ENCODE measurements at places on chromosomes 13 and 19.

- peak; percentile 51 for DNase-seq
- H3K4me3 ChIP-seq: no peak overlapping the region
- no peak overlapping the region for H3K27ac ChIP-seq
- peaks cover 55% of the 10 kb centered on the region for H3K36me3 ChIP-seq
- peaks cover 7% of the 10 kb centered on the region for H3K4me1 ChIP-seq
- H3K27me3 ChIP-seq: no peaks in the 10 kb centered on the region
Measured at GRCh38 chr13:29527511-29527910, 68.0 kb downstream of the SLC7A1 start.

DNA sequence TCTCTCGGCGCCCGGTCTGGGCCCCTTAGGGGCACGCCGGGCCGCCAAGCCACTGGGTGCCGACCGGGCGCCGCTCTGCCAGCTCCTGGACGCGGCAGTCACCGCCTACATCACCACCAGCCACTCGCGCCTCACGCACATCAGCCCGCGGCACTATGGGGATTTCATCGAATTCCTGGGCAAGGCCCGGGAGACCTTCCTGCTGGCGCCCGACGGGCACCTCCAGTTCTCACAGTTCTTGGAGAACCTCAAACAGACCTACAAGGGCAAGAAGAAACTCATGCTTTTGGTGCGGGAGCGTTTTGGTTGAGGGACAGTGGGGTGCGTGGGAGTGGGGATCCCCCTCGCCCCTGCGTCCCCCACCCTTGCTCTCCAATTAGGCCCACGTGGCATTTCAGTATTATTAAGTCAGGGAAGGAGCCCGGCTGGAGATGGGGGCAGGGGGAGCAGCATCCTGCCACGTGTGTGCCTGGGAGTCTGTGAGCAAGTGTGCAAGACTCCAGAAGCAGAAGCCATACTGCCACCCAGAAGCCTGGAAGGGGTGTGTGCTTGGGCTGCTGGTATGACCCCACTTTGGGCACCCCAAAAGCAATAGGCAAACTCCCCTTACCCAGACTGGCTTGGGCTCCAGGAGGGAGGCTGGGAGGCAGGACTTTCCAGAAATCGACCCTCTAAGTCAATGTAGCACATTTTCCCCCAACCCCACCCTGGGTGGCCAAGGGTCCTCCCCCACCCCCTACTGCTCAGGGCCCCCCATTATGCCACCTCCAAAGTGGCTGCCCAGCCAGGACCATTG lies 35.7 kb downstream of the ZSWIM4 start:
- no peak overlapping the region for H3K27ac ChIP-seq
- H3K4me1 ChIP-seq: no peaks in the 10 kb centered on the region
- H3K4me3 ChIP-seq: no peak overlapping the region
- no peaks in the 10 kb centered on the region for H3K27me3 ChIP-seq
- H3K36me3 ChIP-seq: peaks cover 67% of the 10 kb centered on the region

GRCh38 chr13:32200741-32201140 lies 114.4 kb downstream of the ZAR1L start:
- no peak for DNase-seq
- no peak overlapping the region for H3K27ac ChIP-seq
- H3K4me3 ChIP-seq: no peak overlapping the region
- no peaks in the 10 kb centered on the region for H3K4me1 ChIP-seq
- no peaks in the 10 kb centered on the region for H3K27me3 ChIP-seq

DNA sequence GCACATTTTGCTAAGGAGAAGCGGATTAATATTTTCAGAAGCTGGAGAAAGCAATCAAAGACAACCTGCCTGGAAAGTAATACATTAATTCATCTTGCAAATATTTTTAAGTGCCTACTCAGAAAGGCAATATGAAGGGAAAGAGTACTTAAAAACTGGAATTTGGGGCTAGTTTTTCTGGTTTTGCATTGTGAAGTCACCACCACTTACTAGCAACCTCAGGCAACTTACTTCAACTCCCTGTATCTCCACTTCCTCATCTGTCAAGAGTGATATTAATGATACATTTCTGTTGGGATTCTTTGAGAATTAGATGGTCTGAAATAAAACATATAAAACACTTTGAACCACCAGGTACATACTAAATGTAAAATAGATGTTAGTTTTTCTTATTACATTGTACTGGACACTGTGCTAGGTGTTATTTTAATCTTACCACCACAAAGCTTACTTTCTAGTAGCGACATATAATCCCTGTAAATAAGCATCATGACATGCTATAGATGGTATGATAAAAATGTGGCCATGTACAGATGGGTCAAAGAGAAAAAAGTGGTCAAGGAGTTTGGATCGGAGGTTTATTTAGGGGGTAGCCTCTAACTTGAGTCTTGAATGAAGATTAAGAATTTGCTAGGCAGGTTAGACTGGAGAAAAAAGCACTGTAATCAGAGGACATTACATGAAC lies 101.2 kb downstream of the SPRY2 start:
- no peak for DNase-seq
- H3K27me3 ChIP-seq: no peaks in the 10 kb centered on the region
- H3K36me3 ChIP-seq: no peaks in the 10 kb centered on the region
- H3K27ac ChIP-seq: no peak overlapping the region
- H3K4me1 ChIP-seq: no peaks in the 10 kb centered on the region

DNA sequence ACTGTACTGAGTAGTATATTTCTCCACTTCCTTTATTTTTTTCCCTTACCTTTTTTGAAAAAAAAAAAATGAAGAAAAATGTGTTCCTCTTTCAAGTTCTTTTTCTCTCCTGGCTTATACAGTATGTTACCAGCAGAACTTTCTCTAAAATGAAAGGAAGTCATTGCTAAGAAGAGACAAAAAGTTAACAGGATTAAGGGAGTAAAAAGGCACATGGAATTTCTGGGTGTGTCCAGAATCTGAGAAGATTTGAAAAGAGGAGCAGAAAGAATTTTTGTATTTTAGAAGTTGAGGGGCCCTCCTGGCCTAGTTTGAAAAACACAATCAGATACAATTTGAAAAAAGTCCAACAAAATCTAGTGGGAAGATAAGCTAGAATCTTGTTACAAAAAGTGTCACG lies 21.0 kb upstream of the TRIM13 start:
- H3K4me1 ChIP-seq: no peaks in the 10 kb centered on the region
- DNase-seq: no peak
- no peaks in the 10 kb centered on the region for H3K27me3 ChIP-seq
- no peak overlapping the region for H3K27ac ChIP-seq
- H3K4me3 ChIP-seq: no peak overlapping the region

DNA sequence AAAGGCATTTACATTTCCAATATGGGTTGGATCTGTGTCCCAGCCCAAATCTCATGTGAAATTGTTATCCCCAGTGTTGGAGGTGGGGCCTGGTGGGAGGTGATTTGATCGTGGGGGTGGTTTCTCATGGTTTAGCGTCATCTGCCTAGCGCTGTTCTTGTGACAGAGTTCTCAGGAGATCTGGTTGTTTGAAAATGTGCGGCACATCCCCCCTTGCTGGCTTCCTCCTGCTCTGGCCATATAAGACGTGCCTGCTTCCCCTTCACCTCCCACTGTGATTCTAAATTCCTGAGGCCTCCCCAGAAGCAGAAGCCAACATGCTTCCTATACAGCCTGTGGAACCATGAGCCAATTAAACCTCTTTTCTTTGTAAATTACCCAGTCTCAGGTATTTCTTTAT lies 126.2 kb upstream of the FNDC3A start:
- no peak for DNase-seq
- no peaks in the 10 kb centered on the region for H3K4me1 ChIP-seq
- H3K27ac ChIP-seq: no peak overlapping the region
- H3K27me3 ChIP-seq: no peaks in the 10 kb centered on the region

DNA sequence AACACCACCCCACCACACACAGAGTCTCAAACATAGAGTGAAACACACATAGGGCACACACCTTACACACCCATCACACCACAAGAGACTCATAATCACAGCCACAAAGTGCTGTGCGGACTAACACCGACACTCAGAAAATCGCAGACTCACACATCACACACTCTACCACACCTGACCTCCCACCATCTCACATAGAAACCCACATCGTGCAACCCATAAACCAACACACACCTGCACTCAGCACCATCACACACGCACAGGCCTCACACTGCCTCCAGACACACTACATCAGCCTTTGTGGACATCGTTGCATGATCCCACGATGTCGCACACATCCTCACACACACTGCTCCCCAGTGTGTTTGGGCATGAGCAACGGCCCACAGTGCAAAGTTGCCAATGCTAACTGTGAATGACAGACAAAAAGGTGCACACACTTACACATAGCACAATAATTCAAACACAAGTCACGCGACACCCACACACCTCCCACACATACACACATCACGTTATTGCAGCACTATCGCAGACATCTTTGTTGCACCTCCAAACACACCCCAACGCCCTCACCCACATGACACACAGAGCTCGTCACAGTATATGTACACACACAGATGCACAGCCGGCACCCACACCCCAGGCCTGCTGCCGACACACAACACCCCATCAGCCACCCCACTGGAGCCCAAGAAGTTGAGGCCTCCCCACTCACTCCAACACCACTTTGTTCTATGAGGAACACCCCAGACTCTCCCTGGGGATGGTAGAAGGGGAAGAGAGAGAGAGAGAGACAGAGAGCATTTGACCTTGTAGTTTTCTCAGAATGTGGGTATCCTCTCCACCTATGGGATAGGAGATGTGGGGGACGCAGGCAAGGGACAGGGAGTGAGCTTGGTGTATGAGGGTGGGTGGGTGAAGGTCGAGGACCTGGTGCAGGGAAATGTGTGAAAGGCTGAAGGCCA lies 1.2 kb upstream of the ATP1A3 start:
- no peak for DNase-seq
- no peaks in the 10 kb centered on the region for H3K4me1 ChIP-seq
- H3K4me3 ChIP-seq: no peak overlapping the region
- no peaks in the 10 kb centered on the region for H3K36me3 ChIP-seq

DNA sequence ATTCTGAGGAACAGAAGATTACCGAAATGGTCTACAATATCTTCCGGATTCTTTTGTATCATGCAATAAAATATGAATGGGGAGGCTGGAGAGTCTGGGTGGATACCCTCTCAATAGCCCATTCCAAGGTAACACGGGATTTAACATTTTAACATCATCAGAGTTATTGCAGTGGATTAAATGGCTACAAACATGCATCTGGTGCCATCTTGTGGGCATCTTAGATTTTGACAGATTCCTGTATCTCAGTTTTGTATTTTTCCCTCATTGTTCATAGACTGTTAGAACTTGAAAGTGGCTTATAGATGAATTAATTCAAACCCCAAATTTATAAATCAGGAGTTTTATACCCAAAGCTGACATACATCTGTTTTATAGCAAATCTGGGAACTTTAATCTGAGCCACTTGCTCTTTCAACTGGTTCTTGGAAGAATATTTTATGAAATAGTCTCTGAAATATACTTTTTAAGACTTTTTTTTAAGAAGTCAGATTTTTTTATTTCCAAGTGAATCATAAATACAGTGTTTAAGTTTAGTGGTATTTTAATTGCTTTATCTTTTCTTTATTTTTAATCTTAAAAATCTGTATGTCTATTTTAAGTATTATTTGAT lies 215.2 kb downstream of the NBEA start:
- no peak for DNase-seq
- no peak overlapping the region for H3K27ac ChIP-seq
- H3K36me3 ChIP-seq: no peaks in the 10 kb centered on the region
- no peak overlapping the region for H3K4me3 ChIP-seq

DNA sequence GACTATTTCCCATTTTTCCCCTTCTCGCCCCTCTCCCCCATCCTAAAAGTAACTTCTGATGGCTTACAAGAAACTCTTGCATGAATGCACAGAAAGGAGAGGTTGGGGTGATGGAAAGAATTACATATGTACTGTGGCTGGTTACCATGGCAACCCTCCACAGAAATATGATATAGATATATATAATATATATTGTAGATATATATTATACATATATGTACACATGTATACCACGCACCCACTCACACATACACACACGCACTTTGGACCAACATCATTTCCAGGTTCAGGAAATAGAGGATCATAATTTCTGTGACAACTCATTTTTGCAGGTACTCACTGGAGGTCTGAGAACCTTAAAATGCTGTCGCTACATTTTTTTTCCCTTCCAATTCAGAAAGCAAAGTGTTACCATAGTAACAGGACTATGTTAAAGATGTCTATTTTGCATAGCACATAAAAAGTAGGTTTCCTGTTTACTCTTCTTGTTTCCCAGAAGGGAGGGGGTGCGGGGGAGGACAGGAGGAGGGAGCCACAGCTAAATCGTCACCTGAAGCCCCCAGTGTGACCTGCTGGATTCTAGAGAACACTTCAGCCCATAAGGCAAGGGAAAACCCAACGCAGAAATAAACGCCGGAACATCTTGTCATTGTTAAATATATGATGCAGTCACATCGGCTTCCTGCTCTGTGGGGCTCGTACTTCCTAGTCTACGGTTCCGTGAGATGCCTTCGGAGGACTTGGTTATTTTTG lies 44.7 kb downstream of the EFNB2 start:
- no peak overlapping the region for H3K27ac ChIP-seq
- no peaks in the 10 kb centered on the region for H3K27me3 ChIP-seq
- H3K4me3 ChIP-seq: no peak overlapping the region
